ENCODE measurements at places on chromosomes 16 and 17.

GRCh38 chr16:55010492-55011160 is 80.0 kb downstream of the IRX5 start:
- DNase-seq: peak; percentile 88

DNA sequence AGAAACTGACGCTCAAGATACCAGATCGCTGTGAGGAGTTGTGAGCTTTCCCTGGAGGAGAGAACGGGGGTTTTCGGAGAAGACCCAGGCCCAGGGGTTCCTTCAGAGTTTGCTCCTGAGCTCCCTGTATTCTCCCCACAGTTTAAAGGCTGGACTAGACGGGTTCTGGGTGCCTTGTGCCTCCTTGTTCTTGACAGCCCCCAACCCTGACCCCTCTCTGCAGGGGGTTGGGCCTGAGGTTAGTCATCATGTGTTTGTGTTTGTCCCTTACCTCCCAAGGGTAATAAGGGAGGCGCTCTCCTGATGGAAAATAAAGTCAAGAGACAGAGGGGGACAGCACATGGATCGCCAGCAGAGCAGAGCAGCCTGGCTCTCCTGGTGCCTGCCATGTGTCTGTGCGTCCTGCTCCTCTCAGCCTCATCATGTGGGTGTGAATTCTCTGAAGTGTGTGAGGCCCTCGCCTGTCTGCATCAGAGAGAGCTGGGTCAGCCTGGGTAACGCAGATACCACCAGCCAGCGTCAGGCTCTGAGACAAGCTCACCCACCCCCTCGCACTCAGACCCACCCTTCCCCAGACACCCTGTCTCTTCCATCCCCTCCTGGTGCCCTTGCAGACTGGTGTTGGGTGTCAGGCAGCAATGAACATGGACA is 8.7 kb downstream of the HEXIM2 start:
- no peak for DNase-seq

DNA sequence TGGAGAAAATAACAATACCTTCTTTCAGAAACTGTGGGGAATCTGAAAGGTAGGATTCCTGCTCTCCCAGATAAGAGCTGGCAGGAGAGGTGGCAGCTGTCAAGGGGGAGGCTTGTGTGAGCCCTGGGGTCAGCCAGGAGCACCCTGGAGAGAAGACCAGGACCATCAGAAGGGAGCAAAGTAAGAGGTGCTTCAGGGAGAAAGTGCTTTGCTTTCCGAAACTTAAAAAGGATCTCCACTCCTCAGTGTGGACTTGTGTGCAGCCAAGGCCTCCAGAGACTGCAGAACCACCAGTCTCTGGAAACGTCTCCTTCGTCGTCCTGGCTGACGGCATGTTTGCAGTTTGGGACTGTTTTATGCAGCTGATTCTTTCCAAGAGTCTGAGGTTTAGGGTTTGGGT is 13.7 kb upstream of the SOX9 start:
- no peak for DNase-seq

GRCh38 chr17:30557916-30558685 is 80.9 kb downstream of the GOSR1 start:
- no peak for DNase-seq

- no peak for DNase-seq
Observed at GRCh38 chr16:11992008-11992584, 15.6 kb downstream of the SNX29 start.

DNA sequence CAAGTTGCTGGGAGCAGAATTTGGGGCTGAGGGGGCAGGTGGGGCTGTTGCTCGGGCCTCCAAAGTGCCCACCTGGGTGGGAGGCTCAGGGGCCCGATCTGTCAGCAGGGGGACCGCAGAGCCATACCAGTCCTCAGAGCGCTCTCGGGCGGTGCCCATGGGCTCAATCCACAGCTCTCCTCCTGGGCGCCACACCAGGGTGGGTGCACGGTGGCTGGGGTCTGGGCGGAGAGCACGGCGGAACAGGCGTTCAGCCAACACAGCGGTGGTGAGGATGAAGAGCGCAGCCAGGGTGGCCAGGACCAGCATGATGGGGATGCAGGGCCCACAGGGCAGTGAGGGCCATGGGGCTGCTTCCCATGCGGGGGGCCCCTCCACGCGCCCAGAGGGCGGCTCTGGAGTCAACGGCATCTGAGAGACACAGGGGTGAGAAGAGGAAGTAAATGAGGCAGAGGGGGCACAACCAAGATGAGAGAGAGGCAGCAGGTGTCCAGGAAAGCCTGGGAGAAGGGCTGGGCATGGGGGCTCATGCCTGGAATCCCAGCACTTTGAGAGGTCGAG is 1.2 kb downstream of the C16orf54 start:
- DNase-seq: no peak

- DNase-seq: no peak
Observed at GRCh38 chr17:75779250-75779986, 5.2 kb upstream of the UNK start.

- no peak for DNase-seq
Observed at GRCh38 chr16:2963074-2963722, 877 bp upstream of the KREMEN2 start.

- DNase-seq: no peak
Observed at GRCh38 chr16:29858974-29859373, 4.1 kb downstream of the CDIPT start.

- no peak for DNase-seq
Observed at GRCh38 chr17:75246404-75246803, 15.0 kb downstream of the GGA3 start.

- DNase-seq: no peak
Observed at GRCh38 chr17:83152745-83153611, 73.6 kb downstream of the METRNL start.

DNA sequence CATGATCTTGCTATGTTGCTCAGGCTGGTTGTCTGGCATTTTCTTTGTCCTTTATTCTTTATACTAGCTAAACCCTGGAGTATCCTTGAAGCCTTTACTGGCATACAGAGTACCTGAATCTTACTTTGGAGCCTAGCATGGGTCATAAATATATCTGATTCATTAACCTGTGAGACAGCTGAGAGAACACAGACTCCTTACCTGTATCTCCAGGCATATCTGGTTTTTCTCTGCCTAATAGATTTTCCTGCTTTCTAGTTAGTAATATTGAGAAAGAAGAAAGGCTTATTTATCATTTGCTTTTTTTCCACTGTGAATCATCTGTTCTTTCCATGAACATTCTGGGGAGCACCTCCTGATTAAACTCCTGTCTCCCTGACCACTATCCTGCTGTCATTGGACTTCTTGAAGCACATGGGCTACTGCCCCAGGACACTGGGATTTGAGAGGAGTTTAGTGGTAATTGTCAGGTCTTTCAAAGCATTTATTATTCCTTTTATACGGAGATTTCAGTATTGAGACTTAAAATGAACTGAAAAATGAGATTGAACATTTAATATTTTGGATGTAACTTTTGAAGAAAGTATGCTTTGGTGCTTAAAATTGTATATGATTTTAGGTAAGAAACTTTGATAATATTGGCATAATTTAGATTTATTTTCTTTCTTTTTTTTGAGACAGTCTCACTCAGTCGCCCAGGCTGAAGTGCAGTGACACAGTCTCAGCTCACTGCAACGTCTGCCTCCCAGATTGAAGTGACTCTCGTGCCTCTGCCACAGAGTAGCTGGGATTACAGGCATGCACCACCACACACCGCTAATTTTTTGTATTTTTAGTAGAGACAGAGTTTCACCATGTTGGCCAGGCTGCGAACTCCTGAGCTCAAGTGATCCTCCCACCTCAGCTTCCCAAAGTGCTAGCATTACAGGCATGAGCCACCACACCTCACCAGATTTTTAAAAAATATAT is 8.6 kb downstream of the PDP2 start:
- DNase-seq: no peak

DNA sequence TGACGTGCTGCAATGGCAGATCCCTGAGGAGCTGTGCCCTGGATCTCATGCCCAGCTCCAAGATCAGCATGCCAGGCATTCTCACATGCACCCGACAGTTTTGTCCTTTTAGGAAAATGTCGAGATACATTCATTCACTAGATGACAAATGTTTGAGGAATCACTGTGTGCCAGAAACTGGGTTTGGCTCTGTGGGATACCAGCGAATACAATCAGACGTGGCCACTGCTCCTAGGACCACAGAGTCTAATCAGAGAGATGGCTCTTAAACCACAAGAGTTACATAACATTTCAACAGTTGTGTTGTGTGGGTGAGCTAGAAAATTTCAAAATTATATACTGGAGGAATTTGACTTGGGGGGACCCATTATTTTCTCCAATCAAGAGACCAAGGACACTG is 579.7 kb downstream of the CDH13 start:
- no peak for DNase-seq

- no peak for DNase-seq
Observed at GRCh38 chr16:73163238-73163815, 115.4 kb upstream of the ZFHX3 start.

GRCh38 chr16:73000907-73001521 is 46.9 kb downstream of the ZFHX3 start:
- no peak for DNase-seq

DNA sequence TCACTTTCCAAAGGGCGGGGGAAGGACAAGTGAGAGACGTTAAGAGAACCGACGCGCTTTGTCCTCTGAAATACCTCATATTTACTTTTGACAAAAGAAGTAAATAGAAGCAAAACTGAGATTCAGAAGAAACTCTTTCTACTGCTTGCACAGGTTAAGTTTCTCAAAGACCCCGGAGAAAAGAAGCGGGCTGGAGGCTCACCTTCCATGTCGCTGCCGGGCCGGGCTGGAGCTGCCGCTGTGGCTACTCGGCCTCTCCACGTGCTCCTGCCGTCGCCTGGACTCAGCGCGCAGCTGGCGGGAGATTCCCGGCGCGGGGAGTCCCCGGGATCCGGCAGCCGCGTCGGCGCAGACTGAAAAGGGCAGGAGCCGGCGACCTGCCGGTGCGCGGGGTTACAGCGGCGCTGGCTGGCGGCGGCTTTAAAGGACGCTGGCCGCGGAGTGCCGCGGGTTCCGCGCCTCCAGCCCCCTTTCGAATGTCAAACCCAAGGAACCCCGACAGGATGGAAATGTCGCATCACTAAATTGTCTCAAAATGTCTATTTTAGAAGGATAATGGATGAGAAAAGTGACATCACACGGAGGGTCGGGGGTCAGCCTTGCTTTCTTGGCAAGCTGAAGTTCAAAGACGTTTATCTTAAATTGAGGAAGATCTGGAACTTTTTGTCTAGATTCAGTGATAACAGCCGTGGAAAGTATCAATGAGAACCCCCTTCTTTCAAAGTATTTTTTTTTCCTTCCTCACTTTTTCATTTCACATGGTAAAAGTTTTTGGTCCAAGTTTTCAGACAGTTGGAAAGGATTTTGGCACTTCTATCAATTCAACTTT is at the start of gene IKZF3:
TSS of gene IKZF3 (minus strand) at position 395 of the 829 bp plus-strand sequence. CDS start at position 209, 186 bp downstream.
- no peak for DNase-seq

- DNase-seq: no peak
Observed at GRCh38 chr16:70437017-70437581, 1.8 kb downstream of the ST3GAL2 start.

DNA sequence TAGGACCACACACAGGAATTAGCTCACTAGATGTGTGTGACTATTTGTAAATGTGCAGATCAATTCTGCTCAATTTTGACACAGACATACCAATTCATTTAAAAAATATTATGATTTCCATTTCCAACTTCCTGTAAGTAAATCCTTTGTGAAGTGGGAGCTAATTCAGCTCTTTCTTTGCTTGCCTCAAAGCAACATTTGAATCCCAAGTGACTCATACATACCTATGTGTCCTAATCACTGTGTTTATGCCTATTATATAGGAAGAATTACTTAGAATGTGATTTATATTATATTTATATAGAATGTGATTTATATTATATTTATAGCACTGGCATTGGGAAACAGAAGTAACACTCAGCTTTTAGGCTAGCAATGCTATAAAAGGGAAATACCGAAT is 195.9 kb upstream of the C17orf78 start:
- DNase-seq: no peak

- DNase-seq: no peak
Observed at GRCh38 chr16:20868890-20869289, 31.3 kb downstream of the DCUN1D3 start.
